ENCODE measurements at places on chromosomes 13 and 19.
A peak's percentile ranks its signal among the peaks of the same experiment; 100 is the strongest.

GRCh38 chr13:48126944-48127830, 32.3 kb upstream of the MED4 start:
- peak; percentile 70 for DNase-seq

- DNase-seq = no peak
These were observed 2753.0 kb downstream of the PCDH9 start for GRCh38 chr13:64477146-64477545.

GRCh38 chr19:7691497-7691896, 10.4 kb downstream of the FCER2 start:
- DNase-seq = no peak

DNA sequence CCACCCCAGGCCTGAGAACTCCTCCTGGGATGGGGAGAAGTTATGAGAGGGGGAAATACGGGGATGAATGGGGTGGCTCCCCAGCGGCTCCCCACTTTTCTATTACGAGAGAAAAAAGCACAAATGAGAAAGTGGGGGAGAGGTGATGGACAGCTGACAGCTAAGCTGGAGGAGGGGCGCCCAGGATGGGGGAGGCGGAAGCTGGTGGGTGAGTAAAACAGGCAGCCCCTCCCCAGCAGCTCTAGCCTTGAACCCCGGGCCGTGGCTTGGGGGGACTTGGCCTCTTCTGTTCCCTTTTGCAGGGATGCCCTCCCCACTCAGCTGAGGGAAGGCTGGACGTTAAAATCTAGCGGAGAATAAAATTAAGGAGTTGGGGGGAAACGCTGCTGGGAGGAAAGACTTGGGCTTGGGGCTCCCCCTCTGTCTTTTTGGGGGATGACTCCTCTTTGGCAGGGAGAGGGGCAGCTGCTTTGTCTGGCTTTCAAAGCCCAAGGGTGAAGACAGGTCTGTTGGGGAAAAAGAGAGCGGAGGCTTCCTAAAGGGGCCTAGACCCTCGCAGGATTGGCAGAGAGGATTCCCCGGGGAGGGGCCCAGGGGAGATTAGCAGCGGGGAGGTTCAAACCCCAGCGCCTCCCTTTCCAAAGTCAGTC, 1.4 kb upstream of the SAMD1 start:
- no peak for DNase-seq

GRCh38 chr19:9850235-9850959, 15.3 kb downstream of the PIN1 start:
- no peak for DNase-seq

DNA sequence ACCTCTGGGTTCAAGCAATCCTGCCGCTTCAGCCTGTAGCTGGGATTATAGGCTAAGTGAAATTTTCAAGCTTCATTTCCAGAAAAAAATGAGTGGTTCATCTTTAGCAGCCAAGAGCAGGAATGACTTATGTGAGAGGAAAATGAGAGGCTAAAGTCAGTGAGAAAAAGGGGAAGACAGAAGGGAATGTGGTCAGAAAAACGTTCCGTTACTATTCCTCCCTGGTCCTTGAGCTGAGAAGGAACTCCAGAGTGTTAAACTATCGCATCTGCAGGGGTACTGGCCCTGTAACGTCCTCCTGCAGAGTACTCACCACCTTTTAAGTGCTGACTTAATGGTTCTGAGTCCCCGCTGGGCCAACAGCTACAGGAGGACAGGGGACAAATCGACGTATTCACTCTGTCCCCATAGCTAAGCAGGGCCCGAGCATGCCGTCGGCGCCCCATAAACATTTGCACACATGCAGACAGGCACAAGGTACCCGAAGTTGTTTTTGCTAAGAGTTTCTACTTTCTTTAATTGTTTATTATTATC, 88.1 kb downstream of the FLT1 start:
- DNase-seq = no peak

DNA sequence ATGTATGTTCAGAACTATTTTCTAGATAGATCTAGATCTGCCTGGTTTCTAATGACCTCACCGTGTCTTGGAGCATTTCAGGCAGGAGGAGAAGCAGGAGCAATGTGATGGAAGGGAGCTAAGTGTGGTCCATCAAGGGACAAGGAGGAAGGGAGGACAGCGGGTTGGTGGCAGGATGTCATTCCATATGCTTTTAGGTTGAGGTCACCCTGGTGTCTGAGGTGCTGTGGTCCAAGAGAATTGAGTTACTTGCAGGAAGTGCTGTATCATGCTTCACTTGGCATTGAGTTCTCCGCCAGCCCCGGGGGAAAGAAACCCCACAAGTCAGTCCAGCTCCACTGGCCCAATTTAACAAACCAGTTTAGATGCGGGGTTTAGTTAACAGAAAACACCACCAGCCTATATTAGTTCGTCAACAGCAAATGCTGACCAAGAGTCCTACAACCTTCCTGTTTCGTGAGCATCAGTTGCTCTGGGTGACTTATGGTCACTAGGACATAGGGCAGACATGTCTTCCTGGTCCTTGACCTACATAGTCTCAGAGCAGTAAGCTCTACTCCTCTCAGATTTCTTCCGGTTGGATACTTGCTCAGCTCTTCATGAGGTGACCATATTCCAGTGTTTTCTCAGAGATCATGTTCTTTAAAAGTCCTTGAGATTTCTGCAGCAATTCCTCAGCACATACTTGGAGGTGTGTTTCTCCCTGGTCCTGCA, 79.4 kb downstream of the MBNL2 start:
- DNase-seq = no peak

- DNase-seq = no peak
These were observed 230.0 kb downstream of the MYO16 start for GRCh38 chr13:108859197-108860012.

- DNase-seq = no peak
These were observed 5.3 kb downstream of the BTBD2 start for GRCh38 chr19:2010135-2010668.

DNA sequence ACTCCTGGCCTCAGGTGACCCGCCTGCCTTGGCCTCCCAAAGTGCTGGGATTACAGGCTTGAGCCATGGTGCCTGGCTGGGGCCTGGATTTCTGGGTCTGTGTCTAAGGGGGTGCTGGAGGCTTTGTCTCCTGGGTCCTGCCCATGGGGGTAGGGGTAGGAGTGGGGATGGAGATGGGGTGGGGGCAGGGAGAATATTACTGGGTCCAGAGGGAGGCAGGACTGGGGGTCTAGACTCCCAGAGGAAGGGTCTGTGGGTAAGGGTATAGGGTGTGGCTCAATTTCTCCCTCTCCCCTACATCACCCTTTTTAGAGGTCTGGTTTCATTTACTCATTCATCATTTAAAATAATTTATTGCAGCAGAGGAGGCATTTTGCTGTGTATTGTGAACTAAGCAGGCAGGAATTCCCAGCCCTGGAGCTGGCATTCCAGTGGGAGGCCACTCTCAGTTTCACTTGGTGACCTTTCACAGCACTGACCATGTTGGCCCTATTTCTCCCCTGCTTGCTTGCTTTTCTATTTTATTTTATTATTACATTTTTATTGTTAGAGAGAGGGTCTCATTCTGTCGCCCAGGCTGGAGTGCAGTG, 810 bp upstream of the NFKBID start:
- no peak for DNase-seq

DNA sequence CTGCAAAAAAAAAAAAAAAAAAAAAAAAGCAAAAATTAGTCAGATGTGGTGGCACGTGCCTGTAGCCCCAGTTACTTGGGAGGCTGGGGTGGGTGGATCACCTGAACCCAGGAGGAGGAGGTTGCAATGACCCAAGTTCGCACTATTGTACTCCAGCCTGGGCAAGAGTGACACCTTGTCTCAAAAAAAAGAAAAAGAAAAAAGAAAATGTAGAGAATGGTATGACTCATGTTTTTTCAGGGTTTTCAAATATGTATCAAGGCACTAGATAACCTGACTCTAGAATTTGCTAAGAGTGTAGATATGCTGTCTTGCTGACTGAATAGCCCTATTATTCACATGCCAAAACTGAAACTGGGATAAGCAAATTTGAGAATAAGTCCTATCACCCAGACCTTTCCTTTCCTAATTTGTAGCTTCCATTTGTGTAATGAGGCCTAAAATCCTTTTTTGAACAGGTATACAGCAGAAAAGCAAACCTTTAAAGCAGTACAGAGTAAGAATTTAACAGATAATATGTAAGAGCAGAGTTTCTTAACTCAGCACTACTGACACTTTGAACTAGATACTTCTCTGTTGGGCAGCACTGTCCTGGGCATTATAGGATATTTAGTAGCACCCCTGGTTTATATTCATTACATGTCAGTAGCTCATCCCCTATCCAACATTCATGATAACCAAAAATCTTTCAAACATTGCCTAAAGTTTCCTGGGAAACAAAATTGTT, 108.6 kb downstream of the ELF1 start:
- no peak for DNase-seq

DNA sequence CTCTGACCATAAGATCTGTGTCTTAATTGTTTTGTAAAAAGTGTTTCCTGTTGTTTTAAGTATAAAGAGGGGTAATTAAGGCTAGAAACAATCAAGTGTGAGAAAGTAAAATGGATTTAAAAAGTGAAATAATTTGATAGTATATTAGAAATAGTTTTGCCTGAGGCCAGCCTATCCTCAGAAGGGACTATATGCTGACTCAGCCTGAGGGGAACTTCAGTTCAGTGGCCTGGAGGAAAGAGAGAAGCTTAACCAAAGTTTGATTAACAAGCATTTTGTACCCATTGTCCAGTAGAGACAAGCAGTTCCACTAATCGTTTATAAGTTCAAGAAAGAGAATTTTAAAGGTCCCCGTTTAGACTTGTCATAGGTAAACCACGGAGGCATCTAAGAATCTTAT, 1793.2 kb upstream of the PRR20A start:
- DNase-seq = no peak

GRCh38 chr13:21046203-21046602, 15.2 kb downstream of the LATS2 start:
- DNase-seq = no peak

DNA sequence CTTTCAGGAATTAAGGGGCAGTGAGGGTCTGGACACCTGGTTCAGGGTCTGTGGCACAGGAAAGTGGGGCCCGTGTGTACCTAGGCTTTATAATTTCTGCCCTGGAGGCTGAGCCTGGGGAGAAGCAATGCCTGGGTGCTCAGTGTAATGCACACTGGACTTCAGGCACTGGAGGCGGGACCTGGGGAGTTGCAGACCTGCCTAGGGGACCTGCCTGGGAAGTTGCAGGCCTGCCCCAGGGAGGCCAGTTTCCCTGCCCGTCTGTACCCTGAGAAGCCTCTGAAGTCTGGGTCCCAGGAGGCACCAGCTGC, 2.5 kb upstream of the TMEM59L start:
- DNase-seq = no peak

- DNase-seq = no peak
These were observed 1.5 kb downstream of the MYPOP start for GRCh38 chr19:45900738-45901431.

DNA sequence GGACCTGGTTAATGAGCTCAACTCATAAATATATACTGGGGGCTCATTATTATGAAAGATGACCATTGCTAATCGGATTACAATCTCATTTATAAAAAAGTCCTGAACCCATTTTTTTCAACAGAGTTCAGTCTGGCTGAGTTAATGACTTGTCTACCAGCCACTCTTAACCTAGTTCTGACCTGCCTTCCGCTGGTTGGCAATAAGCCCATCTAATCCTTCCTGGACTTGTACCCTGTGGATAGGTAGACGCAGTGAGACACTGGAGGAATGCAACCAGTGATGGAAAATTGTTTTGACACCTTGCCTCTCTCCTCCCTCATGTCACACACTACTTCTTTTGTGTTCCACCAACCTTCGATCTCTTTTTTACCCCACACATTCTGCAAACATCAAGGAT, 279.9 kb downstream of the FOXO1 start:
- DNase-seq = no peak

DNA sequence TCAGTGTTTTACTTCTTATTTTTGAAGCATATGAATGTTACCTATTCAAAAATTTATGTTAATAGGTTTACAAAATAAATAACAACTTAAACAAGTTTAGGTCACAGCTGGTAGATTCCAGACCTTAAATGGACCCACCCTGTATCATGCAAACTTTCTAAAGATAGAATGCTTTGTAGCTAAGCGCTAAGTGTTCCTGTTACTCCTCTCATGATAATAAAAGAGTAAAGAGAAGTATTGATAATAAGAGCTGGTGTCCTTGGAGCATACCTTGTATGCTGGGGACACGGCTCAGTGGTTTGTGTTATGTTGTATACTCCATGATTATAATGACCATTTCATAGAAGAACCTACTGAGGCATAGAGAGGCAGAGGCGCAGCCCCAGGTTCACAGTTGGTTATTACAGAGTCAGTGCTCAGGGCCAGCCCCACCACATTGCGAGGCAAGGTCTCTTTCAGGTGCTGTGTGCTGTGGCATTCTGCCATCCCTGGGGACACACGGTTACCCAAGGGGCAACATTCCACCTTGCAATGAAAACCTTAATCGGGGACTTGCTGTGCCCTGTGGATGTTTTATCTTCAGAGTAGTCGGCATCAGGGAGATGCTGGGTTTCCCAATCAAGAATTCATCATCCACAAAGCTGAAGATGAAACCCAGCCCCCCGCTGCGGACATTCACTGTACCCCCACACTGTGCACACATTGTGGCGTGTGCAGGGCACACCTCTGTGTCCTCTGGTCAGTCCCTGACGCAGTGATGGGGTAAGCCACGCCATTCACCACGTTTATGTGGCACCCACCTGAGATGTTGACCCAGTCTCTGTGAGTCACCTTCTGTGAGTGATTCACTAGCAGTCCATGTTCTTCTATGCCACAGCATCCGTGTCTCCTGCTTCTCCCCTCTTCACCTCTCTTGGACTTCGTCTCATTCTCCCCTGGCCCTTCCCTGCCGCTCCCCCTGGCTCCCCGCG, 186.7 kb downstream of the COL4A1 start:
- DNase-seq = no peak

- DNase-seq = peak; percentile 5
These were observed 238.0 kb downstream of the GGACT start for GRCh38 chr13:100350601-100351000.

GRCh38 chr13:108911807-108912206, 282.4 kb downstream of the MYO16 start:
- DNase-seq = no peak

DNA sequence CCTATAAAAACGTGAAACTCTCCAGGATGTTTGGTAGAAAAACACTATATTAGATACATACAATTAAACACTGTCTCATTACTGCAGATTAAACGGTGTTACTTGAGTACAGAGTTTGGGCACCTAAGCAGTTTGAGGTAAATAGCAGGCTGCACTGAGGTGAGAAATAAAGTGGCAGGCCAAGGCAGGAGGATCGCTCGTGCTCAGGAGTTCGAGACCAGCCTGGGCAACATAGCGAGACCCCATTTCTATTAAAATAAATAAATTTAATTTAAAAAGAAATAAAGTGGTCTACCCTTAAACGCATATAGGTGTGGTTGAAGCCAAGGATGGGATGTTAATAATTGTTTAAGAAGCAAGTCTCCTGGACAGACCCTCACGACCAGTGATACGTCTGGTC, 1.2 kb downstream of the PSPC1 start:
- no peak for DNase-seq

- no peak for DNase-seq
These were observed 809 bp downstream of the U2AF2 start for GRCh38 chr19:55655648-55656040.

GRCh38 chr13:98664510-98664909, 87.6 kb upstream of the STK24 start:
- DNase-seq = no peak

GRCh38 chr19:38221919-38222830, 1.8 kb downstream of the DPF1 start:
- DNase-seq = no peak

GRCh38 chr13:49424011-49424560, 19.8 kb downstream of the CAB39L start:
- DNase-seq = no peak

Measured in globus pallidus (tissue), 1 donor.